ENCODE measurements at places on chromosomes 1 and 21. TPM values are rescaled to one million over a fixed set of nuclear protein-coding genes. Genes with fewer than 3 reads are reported as not detected.

The GALNT2 gene
- 37.6 TPM for total RNA-seq

The ARHGEF16 gene
- total RNA-seq, result 7.8 TPM

DNA sequence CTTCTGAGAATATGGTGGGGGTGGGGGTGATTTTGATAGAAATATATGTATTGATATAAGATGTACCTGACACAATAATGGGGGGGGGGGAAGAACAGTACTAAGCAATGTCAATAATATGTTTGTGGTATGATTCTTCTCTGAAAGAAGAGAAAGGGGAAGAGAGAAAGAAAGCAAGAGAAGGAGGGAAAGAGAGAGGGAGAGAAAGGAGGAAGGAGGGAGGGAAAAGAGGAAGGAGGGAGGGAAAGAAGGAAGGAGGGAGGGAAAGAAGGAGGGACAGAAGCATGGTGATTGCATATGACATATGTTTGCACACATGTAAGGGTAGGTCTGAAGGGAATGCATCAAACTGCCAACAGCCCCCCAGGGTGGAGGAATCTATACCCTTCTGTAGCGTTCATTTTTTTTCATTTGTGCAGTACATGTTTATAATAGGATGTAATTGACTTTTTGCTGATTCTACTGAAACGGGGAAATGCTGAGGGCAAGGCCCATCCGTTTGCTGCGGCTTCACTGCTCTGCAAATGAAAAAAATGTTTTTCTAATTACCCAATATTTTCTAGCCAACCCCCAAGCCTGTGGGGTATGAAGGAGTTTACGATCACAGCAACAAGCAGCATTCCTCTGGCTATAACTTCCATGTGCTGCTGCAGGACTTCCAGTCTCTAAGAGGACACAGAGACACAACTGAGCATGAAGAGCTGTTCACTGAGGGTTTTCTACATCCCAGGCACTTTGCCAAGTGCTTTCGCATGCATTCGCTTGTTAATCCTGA, 119.3 kb upstream of the ZC3H12A start:
- no peaks in the 10 kb centered on the region for H3K4me1 ChIP-seq
- H3K27ac ChIP-seq, result no peak overlapping the region
- no peaks in the 10 kb centered on the region for H3K36me3 ChIP-seq
- H3K27me3 ChIP-seq, result no peaks in the 10 kb centered on the region
- H3K4me3 ChIP-seq, result no peak overlapping the region
- no peak for DNase-seq

- no peak for DNase-seq
- no peaks in the 10 kb centered on the region for H3K4me1 ChIP-seq
- no peaks in the 10 kb centered on the region for H3K27me3 ChIP-seq
- no peaks in the 10 kb centered on the region for H3K36me3 ChIP-seq
- no peak overlapping the region for H3K4me3 ChIP-seq
Observed at GRCh38 chr1:18126616-18127015, 19.0 kb downstream of the IGSF21 start.

GRCh38 chr1:43819357-43819756, 112.0 kb downstream of the ST3GAL3 start:
- H3K27ac ChIP-seq, result no peak overlapping the region
- H3K4me1 ChIP-seq, result no peaks in the 10 kb centered on the region
- no peaks in the 10 kb centered on the region for H3K27me3 ChIP-seq
- H3K36me3 ChIP-seq, result no peaks in the 10 kb centered on the region

The KLHDC9 gene
- 22.6 TPM for total RNA-seq

- H3K4me3 ChIP-seq, result no peak overlapping the region
- DNase-seq, result no peak
- no peaks in the 10 kb centered on the region for H3K27me3 ChIP-seq
- H3K4me1 ChIP-seq, result peaks cover 7% of the 10 kb centered on the region
- no peaks in the 10 kb centered on the region for H3K36me3 ChIP-seq
Observed at GRCh38 chr1:211726467-211726995, 51.1 kb upstream of the NEK2 start.

DNA sequence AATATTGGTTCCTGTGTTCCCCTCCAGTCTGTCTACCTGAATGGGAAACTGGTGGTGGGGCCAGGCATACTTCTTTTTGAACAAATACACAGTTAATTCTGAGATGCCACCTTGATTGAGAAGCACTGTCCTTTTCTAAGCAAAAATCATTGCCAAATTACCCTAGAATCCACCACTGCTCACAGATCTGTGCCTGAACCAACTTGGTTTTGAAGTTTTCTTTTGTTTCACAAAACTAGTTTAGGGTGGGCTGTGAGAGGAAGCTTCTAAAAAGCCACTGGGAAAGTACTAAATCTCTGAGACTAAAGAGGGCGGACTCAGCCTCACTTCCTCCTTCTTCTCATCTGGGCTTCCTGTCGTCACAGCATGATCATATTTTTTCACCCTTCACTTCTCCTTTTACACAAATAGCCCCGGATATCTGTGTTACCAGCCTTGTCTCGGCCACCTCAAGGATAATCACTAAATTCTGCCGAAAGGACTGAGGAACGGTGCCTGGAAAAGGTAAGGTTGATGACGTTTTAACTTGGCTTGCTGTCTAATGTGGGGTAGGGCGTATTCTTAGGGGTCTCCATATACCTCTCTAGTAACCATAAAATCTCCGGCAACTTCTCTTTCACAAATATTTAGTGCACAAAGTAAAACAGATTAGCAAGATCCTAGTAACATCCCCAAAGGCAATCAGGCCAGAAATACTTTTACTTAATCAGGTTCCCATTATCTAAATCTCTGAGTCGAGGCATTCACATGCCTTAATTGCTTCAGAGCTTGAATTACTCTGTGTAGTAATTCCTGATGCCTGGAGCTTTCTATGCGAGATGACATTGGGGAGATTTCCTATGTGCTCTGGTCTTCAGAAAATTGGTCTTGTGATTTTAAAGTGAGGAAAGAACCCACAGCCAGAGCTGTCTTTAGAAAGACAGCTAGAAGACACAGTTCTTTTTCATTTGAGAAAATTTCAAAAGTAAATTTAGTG, at the start of gene CD53:
Gene CD53, plus strand, starts transcription at position 404 of the 976 bp plus-strand sequence. CDS start 18,261 bp downstream, outside the sequence.
- no peak for DNase-seq
- no peaks in the 10 kb centered on the region for H3K27me3 ChIP-seq
- no peaks in the 10 kb centered on the region for H3K36me3 ChIP-seq
- H3K4me3 ChIP-seq, result no peak within 1 kb of the TSS
- no peak within 1 kb of the TSS for H3K27ac ChIP-seq

GRCh38 chr1:206898089-206898914, 1.1 kb downstream of the IL24 start:
- H3K4me3 ChIP-seq, result no peak overlapping the region
- H3K36me3 ChIP-seq, result no peaks in the 10 kb centered on the region
- H3K27me3 ChIP-seq, result no peaks in the 10 kb centered on the region
- H3K4me1 ChIP-seq, result no peaks in the 10 kb centered on the region
- no peak overlapping the region for H3K27ac ChIP-seq

DNA sequence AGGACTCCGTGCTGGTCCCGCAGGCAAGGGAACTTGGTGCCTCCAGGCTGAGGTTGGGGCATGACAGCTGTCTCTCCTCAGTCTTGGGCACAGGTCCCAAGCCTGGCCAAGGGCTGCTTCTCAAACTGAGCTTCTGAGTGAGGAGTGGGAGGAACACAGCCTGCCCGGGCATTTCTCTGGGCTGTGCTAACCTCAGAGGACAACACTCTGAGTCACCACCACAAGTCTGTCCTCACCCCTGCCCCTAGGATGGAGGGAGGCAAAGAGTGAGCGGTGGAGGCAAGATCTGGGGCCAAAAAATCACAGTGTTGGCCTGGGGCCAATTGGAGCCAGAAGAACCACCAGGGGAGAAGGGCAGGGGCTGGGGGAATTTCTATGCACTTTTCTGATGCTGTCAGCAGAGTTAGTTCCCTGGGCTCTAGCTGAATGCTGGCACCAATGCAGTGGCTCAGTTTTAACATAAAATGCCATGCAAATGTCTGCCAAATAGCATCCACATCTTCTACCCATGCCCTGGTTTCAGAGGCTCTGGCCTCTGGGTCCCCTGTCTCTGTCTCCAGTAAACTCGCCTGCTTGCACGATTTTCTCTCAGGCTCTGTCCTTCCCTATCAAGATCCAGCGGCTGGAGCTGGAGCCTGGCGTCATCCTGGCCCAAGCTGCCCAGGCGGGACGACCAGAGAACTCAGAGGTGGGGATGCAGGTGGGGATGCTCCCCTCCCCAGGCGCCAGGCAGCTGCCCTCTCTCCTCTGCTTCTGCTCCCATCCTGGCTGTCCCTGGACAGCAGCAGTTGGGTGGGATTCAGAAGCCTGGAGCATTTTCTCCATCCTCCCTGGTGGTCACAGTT, 11.0 kb upstream of the CDK18 start:
- no peak for DNase-seq
- H3K4me3 ChIP-seq, result no peak overlapping the region
- H3K36me3 ChIP-seq, result no peaks in the 10 kb centered on the region
- no peak overlapping the region for H3K27ac ChIP-seq

The HRNR gene
- not detected for total RNA-seq

The KISS1 gene
- not detected for total RNA-seq

- DNase-seq, result peak; percentile 66
- peaks cover 48% of the 10 kb centered on the region for H3K4me1 ChIP-seq
- no peaks in the 10 kb centered on the region for H3K36me3 ChIP-seq
- H3K27me3 ChIP-seq, result peaks cover 100% of the 10 kb centered on the region
Observed at GRCh38 chr1:44505210-44505993, 100.3 kb downstream of the RNF220 start.

DNA sequence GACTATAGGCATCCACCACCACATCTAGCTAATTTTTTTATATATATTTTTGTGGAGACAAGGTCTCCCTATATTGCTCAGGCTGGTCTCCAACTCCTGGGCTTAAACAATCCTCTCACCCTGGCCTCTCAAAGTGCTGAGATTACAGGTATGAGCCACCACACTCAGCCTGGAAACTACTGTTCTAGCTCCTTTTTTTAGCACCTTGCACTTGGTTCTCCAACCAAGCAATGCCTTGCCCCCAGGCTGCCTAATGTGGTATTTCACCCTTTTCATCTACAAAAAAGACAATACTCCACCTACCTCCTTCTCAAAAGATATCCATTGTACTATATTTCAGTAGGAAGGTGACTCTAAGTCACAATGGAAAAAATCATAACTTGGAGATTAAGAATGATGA, 6.7 kb downstream of the ARNT start:
- no peak for DNase-seq
- H3K4me3 ChIP-seq, result no peak overlapping the region
- H3K27me3 ChIP-seq, result no peaks in the 10 kb centered on the region

GRCh38 chr1:78155121-78155520, 109.4 kb downstream of the GIPC2 start:
- no peaks in the 10 kb centered on the region for H3K27me3 ChIP-seq
- H3K4me3 ChIP-seq, result no peak overlapping the region
- DNase-seq, result peak; percentile 72
- peaks cover 14% of the 10 kb centered on the region for H3K4me1 ChIP-seq
- H3K27ac ChIP-seq, result no peak overlapping the region

The POU2F1 gene
- total RNA-seq, result 68.0 TPM

The F5 gene
- total RNA-seq, result not detected

The RIPPLY3 gene
- total RNA-seq, result 2.8 TPM

The KPRP gene
- not detected for total RNA-seq

DNA sequence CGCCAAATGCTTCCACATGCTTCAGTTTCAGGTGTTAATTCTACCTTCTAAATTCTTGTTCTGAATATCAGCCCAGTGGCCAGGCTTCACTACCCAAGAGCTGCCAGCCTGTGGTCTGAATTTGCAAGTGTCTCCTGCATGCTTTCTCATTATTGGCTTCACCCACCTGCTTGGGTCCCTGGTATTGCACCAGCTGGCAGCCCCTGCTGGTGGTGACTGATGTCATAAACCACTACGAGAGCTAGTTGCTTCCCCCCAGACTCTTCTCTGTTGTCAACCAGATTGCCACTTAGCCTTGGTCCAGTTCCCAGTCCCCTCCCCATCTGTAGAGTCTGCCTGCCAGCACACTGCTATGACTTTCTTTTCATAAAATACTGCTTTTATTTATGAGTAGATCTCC, 197.7 kb upstream of the DUSP10 start:
- H3K27ac ChIP-seq, result no peak overlapping the region
- no peaks in the 10 kb centered on the region for H3K27me3 ChIP-seq
- no peak for DNase-seq
- H3K4me3 ChIP-seq, result no peak overlapping the region

DNA sequence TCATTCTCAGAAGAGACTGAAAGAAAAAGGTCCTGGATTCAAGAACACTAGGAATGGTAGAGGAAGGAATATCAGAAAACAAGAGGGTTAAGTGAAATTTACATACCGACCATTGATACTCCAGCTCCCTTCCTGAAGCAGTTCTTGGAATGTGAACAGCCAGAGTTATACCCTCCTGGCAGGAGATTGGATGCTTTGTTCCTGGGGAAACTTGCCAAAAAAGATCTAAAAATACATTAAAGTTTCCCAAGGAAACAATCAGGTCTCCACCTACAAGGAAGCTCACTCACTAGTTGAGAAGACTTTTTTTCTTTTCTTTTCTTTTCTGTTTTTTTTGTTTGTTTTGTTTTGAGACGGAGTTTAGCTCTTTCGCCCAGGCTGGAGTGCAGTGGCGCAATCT, 91.1 kb downstream of the HLX start:
- H3K4me3 ChIP-seq, result no peak overlapping the region
- H3K27ac ChIP-seq, result no peak overlapping the region
- peaks cover 6% of the 10 kb centered on the region for H3K4me1 ChIP-seq
- DNase-seq, result no peak
- H3K36me3 ChIP-seq, result no peaks in the 10 kb centered on the region

Data from neural progenitor cell (in vitro differentiated cells).